ENCODE measurements at places on chromosomes 5 and 9.
A peak's percentile ranks its signal among the peaks of the same experiment; 100 is the strongest.

DNA sequence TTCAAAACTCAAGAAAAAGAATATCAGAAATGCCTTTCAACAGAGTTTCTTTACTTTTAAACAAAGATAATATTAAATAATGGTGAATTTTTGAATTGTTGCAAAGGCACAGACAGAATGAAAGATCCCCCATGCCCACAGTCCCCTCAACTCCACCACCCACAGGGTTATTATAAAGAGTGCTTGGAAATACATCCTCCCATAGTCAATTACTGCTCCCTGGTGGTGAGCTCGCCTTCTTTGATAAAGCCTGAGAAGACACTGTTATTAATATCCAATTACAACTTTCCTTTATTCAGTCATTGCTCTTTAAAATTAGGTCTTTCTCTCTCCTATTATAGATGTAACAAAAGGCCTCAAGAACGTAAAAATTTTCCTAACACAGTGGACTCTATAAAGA is 490.2 kb upstream of the RORB start:
- no peak for DNase-seq

DNA sequence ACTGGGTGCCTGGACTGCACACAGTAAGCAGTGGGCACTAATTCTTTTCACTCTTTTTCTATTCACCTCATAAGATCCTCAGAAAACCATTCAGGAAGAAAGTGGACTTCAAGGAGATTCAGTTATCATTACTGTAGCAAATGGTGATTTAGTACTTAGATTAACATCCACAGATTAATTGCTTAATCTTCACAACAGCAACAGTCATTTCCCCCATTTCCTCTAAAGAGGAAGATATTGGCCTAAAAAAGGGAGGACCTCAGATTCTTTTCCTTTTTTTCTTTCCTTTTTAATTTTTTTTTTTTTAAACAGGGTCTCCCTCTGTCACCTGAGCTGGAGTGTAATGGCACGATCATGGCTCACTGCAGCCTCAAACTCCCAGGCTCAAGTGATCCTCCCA is 64.4 kb downstream of the AUH start:
- no peak for DNase-seq

GRCh38 chr5:170375283-170375682 is 13.9 kb downstream of the KCNMB1 start:
- DNase-seq: no peak

DNA sequence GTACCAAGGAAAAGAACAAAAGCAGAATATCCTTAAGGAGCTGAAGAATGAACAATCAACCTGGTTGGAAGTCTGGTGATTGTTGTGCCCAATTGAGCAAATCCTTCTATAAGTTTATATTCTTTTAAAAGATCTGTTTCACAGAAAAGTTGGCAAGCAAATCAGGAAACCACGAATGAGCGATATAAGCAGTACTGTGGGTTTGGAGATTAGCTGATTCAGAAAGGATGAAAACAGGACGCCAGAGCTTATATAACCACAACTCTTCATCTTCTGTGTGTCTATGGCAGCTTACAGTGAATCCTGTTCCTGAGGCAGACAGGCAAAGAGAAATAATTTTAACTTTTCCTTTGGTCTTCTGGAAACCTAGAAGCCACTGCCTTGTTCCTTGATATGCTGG is 61.7 kb downstream of the SLC38A9 start:
- DNase-seq: no peak

DNA sequence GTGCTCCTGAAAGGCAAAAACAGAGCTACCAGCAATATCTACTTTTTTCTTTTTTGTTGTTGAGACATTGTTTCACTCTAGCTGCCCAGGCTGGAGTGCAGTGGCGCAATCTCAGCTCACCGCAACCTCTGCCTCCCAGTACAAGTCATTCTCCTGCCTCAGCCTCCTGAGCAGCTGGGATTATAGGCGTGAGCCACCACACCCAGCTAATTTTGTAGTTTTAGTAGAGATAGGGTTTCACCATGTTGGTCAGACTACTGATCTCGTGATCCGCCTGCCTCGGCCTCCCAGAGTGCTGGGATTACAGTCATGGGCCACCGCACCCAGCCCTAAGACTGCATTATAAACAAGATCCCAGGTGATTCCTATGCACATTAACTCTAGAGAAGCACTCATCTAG is 17.0 kb downstream of the PLPP1 start:
- no peak for DNase-seq

DNA sequence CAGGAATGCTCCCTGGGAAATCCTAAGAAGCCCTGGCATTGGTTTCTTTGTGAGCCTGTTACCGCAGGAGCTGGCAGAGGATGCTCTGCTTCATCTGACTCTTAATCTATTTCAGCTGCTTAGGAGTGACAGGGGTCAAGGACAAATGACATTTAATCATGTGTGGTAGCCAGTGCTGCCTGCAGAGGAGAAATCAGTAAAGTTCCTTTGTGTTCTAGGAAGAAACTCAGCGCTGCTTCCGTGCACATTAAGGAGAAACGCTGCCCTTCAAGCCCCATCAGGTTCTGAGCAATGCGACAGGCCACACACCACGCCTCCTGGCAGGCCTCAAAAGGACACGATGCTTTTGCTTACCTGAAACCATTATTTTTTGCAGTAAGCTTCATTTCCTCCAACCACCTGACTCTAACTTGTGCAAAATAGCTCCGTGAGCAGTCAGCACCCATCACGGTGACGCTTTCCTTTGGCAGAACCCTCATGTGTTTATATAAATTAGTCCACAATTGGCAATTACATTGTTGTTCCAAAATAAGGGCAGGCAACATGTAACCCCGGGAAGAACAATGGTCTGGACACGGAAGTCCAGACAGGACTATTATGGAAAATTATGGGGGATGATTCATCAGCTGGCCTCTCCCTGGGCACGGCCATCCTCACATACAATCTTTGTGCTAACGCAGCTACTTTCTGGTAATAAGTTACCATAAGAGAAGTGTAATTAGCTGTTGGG is 387.9 kb upstream of the DAP start:
- DNase-seq: no peak

- no peak for DNase-seq
These were observed 13.5 kb upstream of the GRM6 start for GRCh38 chr5:179008667-179009066.

- DNase-seq: no peak
These were observed 310.1 kb downstream of the ZNF608 start for GRCh38 chr5:124436294-124436693.

DNA sequence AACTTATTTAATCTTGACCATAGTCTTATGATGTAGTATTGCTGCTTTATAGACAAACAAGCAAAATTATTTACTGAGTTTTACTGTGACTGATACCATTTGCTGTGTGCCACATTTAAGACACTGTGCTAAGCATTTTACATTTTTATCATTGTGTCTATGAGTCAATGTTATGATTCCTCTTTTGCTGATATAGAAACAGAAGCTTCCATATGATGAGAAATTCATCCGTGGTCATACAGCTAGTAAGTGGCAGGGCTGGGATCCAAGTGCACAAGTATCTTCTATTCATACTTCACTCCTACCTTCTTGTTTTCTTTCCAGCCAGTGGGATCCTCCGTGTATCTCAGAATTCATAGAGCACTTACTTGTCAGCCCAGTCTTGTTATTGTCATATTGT is 17.1 kb upstream of the IFNK start:
- DNase-seq: no peak

DNA sequence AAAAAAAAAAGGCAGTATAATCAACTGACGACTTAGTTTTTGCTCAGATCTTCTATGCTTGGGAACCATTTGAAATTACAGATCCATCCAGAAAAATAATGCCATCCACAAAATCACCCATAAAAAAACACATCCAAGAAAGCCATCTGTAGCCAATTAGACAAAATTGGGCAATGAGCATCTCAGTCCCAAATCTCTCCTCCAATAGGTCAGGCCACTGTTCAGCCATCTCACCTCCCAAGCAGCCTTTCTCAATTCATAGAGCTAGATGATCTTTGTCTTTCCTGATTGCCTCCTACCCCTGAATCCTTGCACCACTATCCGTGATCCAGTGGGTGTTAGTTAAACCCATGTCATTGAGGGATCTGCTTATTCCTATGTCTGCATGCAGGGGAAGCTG is 139.6 kb downstream of the SCAMP1 start:
- DNase-seq: no peak

DNA sequence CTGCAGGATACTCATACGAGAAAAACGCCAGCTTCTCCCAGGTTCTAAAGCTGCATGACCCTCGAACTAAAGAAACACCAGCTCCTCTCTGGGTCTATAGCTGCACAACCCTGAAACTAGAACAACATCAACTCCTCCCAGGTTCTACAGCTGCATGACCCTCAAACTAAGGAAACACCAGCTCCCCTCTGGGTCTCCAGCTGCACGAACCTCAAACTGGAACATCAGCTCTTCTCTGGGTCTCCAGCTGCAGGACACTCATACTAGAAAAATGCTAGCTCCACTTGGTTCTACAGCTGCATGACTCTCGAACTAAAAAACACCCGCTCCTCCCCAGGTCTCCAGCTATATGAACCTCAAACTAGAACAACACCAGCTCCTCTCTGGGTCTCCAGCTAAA is 811.1 kb downstream of the CDH9 start:
- no peak for DNase-seq

DNA sequence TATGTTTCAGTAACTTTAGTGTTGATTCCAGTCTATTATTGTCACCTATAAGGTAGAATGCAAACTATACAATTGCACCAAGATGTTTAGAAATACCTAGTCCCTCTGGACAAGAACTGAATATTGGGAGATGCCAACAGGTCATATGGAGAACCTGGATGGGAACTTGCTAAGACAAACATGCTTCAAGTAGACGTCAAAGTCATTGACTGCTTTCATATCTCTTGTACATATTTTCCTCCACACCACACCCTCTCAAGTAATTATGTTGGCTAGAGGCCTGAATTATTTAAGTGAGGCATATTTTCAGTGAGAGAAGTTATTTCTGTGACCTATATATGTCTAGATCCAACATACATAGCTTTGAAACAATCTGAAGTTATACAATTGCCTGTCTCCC is 453.3 kb downstream of the ELAVL2 start:
- DNase-seq: no peak

DNA sequence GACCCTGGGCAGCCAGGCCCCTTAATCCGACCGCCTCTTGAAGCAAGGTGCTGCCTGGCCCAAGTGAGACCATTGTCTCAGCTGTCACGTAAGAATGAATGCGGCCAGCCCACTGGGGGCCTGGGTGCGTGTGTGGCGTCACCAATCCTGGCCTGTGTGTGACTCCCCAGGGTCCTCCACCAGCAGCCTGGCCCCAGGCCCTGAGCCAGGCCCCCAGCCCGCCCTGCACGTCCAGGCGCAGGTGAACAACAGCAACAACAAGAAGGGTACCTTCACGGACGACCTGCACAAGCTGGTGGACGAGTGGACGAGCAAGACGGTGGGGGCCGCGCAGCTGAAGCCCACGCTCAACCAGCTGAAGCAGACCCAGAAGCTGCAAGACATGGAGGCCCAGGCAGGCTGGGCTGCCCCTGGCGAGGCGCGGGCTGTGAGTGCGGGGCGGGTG is 124.2 kb downstream of the WNK2 start:
- peak; percentile 53 for DNase-seq

DNA sequence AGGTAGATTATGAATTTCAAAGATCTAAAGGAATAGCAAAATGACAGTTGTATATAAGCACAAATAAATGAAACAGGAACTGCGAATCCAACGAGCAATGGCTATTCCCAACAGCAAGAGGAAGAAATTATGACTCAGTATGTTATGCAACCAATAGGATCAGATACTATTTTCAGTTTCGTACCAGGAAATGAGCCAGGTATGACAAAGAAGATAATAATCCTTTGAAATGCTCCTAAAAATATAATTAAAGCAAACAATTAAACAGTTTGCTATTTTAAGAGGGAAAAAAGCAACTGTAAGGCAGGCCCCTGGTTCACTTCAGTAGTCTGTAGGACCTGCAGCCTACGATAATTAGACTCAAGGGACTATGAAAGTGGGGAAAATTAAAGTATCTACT is 58.9 kb downstream of the AUH start:
- no peak for DNase-seq

DNA sequence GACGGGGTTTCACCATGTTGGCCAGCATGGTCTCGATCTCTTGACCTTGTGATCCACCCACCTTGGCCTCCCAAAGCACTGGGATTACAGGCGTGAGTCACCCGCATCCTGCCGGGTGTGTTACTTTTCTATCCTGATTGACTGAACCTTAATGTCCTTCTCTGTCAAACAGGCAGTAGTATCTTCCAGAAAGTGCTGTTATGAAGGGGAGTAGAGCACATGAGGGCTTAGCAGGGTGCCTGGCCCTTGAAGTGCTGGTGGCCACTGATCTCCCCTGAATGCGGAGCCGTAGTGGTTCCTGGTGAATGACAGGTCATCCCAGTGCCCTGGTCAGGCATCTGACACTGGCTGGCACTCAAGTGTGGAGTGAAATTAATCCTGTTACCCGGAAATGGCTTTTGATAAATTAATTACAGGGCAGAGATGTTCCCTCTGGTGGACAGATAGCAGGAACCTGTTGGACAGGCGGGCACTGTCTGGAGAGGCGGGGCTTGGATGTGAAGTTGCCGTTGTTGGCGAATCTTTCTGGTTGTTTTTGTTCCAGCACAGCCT is 28.4 kb downstream of the PRRC2B start:
- DNase-seq: no peak

- DNase-seq: no peak
These were observed 50.3 kb downstream of the GARNL3 start for GRCh38 chr9:127314911-127315310.

- DNase-seq: no peak
These were observed 165.2 kb downstream of the NR2F1-AS1 start for GRCh38 chr5:93415819-93416218.

DNA sequence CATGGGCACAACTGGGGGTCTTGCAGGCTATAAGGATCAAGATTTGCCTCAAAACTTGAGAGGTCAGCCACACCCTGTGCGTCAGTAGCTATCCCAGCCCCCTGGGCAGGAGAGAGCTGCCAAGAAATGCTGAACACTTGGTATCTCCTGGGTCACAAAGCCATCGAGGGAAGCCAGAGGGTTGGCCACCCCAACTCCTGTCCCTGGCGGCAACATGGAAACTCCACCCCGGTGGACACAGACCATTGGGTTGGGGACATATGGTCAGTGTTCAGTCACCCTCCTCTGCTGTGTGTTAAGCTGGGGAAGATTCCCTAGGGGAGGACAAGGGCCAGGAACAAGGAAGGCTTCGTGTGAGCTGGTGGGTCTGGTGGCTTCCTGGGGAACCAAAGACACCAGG is 140.6 kb downstream of the C5orf15 start:
- DNase-seq: no peak

DNA sequence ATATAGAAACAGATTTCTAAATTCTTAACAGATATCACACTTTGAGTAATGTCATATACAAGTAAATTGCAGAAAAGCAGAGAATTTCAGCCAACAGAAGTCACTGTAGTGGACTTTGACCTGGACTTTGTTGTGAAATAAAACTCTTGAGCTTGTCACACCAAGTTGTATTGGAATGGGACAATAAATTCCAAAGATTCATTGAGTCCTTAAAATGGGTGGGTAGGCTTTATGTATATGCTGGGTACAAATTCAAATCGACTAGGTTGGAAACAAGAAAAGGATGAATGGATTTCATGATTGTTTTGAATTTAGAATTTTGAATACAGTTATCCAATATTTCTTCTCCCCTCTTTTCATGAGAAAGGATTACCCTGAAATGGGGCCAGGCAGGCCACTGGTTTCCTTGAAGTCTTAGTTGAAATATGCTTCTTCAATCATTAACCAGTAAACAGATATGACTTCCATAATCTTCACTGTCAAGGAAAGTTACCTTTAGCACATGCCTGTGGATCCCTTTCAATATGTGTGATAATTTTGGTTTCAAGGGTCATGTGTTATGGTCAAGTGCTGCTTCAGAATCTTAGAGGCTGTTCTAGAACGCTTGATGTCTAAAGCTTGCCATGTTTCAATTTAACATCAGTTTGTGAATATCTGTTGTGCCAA is 25.7 kb downstream of the PIP5K1B start:
- no peak for DNase-seq

- DNase-seq: peak; percentile 82
These were observed 36.6 kb downstream of the TTLL11 start for GRCh38 chr9:122056484-122056883.
